GM23248 (cell line): ENCODE measurements at places on chromosomes 12 and 14. TPM values are rescaled to one million over a fixed set of nuclear protein-coding genes. Genes with fewer than 3 reads are reported as not detected.

The ANKS1B gene
- polyA plus RNA-seq: not detected in 2 replicates

The RPS6KL1 gene
- polyA plus RNA-seq: 0.23 TPM in 1 of 2 replicates, not detected in the other

The PRKCH gene
- 2.4 and 2.9 TPM in 2 replicates for polyA plus RNA-seq

The ERBB3 gene
- 1.9 and 2.1 TPM in 2 replicates for polyA plus RNA-seq

The GALNT9 gene
- polyA plus RNA-seq: 0.33 TPM in 2 replicates

The RTL1 gene
- polyA plus RNA-seq: 0.19 and 0.36 TPM in 2 replicates

The ADAMTS20 gene
- polyA plus RNA-seq: not detected in 2 replicates

The COL2A1 gene
- polyA plus RNA-seq: not detected in 2 replicates

The FOXM1 gene
- 15.4 TPM in 2 replicates for polyA plus RNA-seq

The CCDC197 gene
- polyA plus RNA-seq: not detected in 2 replicates

The ETNK1 gene
- 12.6 and 20.0 TPM in 2 replicates for polyA plus RNA-seq
